PC-9 (cell line): ENCODE measurements at places on chromosomes 4 and X.

GRCh38 chr4:81422595-81422994, 49.1 kb downstream of the RASGEF1B start:
- no peak for DNase-seq

GRCh38 chrX:83469551-83469950, 38.5 kb upstream of the POU3F4 start:
- DNase-seq = no peak

GRCh38 chrX:150856101-150856500, 42.4 kb downstream of the CD99L2 start:
- DNase-seq = no peak

DNA sequence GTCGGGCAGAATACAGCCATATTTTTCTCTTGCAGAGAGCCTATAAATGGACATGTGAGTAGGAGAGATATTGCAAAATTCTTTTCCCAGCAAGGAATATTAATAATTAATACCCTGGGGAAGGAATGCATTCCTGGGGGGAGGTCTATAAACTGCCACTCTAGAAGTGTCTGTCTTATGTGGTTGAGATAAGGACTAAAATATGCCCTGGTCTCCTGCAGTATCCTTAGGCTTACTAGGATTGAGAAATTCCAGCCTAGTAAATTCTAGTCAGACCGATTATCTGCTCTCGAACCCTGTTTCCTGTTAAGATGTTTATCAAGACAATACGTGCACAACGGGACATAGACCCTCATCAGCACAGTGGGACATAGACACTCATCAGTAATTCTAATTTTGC, 872.6 kb downstream of the FSTL5 start:
- no peak for DNase-seq

GRCh38 chr4:55634417-55635128, 1.5 kb downstream of the NMU start:
- DNase-seq = no peak
